ENCODE measurements at places on chromosomes 5 and 9. TPM values are rescaled to one million over a fixed set of nuclear protein-coding genes. Genes with fewer than 3 reads are reported as not detected.

- H3K27ac ChIP-seq: no peak overlapping the region
- H3K4me1 ChIP-seq: no peaks in the 10 kb centered on the region
- no peak for DNase-seq
- no peaks in the 10 kb centered on the region for H3K36me3 ChIP-seq
- no peak overlapping the region for H3K4me3 ChIP-seq
Observed at GRCh38 chr5:143413958-143414669, 10.6 kb upstream of the NR3C1 start.

- peak overlapping the region; percentile 54 for H3K27ac ChIP-seq
- peaks cover 95% of the 10 kb centered on the region for H3K4me1 ChIP-seq
- H3K36me3 ChIP-seq: no peaks in the 10 kb centered on the region
- no peak overlapping the region for H3K4me3 ChIP-seq
- peak; percentile 49 for DNase-seq
- no peaks in the 10 kb centered on the region for H3K27me3 ChIP-seq
Observed at GRCh38 chr9:134381671-134382516, 55.6 kb downstream of the RXRA start.

The LURAP1L gene
- total RNA-seq: 42.9 TPM

DNA sequence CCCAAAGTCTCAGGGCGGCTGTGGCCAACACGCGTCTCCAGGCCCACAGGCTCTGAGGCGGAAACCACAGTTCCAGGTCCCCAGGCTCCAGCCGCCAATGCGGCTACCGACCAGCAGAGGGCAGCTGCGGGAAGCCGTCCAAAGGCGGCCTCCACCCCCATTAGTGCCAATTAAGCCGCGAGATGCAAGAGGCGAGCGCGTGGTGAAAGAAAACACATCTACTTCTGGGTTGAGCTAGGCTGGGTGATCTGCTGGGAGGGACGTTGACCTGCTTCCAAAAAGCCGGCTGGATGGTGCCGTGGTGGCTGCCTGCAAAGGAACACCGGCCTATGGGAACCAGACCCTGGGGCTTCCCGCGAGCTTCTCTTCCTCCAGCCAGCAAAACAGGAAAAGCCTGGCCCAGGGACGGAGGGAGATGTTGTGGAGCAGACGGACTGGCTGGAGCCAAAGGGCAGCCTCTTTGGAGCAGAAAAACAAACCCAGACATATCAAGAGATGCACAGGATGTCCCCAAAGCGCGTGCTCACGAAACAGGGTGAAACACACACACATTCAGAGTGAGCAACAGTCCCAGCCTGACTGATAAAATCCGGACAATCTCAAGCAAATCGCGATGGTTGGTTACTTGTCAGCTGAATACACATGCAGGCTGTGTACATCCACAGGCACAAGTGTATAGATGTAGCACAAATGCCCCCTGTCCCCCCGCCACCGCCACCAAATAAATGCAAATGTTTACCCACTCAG is 187.1 kb upstream of the BRINP1 start:
- peak; percentile 81 for DNase-seq
- no peak overlapping the region for H3K4me3 ChIP-seq
- peaks cover 9% of the 10 kb centered on the region for H3K4me1 ChIP-seq
- no peaks in the 10 kb centered on the region for H3K27me3 ChIP-seq

The RAD50 gene
- total RNA-seq: 45.9 TPM

- H3K4me1 ChIP-seq: peaks cover 13% of the 10 kb centered on the region
- peak overlapping the region; percentile 92 for H3K27ac ChIP-seq
- peak overlapping the region; percentile 15 for H3K4me3 ChIP-seq
- H3K27me3 ChIP-seq: no peaks in the 10 kb centered on the region
Observed at GRCh38 chr5:180866985-180867384, 5.9 kb upstream of the ZFP62 start.

The PCDHB12 gene
- 0.40 TPM for total RNA-seq

The MEGF10 gene
- 3.0 TPM for total RNA-seq

- H3K27me3 ChIP-seq: no peaks in the 10 kb centered on the region
- no peak for DNase-seq
- peaks cover 3% of the 10 kb centered on the region for H3K4me1 ChIP-seq
- H3K4me3 ChIP-seq: no peak overlapping the region
Observed at GRCh38 chr9:135951889-135952663, 9.1 kb downstream of the UBAC1 start.
